Breast epithelium (tissue), 4 donors: ENCODE measurements at places on chromosomes 16 and 17. TPM values are rescaled to one million over a fixed set of nuclear protein-coding genes. Genes with fewer than 3 reads are reported as not detected.

DNA sequence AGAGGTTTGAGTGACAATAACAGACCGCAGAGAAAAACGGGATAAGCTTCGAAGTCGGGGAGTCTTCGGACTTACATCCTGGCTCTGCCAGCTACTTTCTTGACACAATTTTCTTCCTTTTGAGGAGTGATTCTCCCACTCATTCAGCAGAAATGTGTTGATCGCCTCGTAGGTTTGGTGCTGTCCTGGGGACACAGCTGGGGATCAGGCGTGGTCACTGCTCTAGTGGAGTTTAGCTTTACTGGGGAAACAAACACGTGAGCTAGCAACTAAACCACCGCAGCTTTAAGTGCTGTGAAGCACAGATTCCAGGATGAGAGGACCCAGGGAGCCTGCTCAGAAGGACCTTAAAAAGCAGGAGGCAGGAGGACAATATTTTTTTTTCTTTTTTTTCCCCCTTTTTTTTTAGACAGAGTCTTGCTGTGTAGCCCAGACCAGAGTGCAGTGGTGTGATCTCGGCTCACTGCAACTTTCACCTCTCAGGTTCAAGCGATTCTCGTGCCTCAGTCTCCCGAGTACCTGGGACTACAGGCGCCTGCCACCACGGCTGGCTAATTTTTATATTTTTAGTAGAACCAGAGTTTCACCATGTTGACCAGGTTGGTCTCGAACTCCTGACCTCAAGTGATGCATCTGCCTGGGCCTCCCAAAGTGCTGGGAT lies 858 bp downstream of the NUBP1 start:
- no peaks in the 10 kb centered on the region for H3K27me3 ChIP-seq
- H3K4me3 ChIP-seq: peak overlapping the region; percentile 57
- H3K4me1 ChIP-seq: no peaks in the 10 kb centered on the region
- peak; percentile 25 for DNase-seq

GRCh38 chr17:44095647-44096496 lies 25.3 kb downstream of the G6PC3 start:
- H3K4me3 ChIP-seq: peak overlapping the region; percentile 24
- peak overlapping the region; percentile 89 for H3K27ac ChIP-seq
- H3K4me1 ChIP-seq: peaks cover 16% of the 10 kb centered on the region
- no peak for DNase-seq

GRCh38 chr17:73107191-73107590 lies 14.7 kb upstream of the SLC39A11 start:
- H3K4me3 ChIP-seq: no peak overlapping the region
- H3K4me1 ChIP-seq: no peaks in the 10 kb centered on the region
- no peaks in the 10 kb centered on the region for H3K36me3 ChIP-seq
- no peaks in the 10 kb centered on the region for H3K27me3 ChIP-seq

GRCh38 chr16:55091213-55091870 lies 160.7 kb downstream of the IRX5 start:
- DNase-seq: no peak
- H3K27ac ChIP-seq: no peak overlapping the region
- H3K4me1 ChIP-seq: no peaks in the 10 kb centered on the region
- no peak overlapping the region for H3K4me3 ChIP-seq
- H3K27me3 ChIP-seq: no peaks in the 10 kb centered on the region

DNA sequence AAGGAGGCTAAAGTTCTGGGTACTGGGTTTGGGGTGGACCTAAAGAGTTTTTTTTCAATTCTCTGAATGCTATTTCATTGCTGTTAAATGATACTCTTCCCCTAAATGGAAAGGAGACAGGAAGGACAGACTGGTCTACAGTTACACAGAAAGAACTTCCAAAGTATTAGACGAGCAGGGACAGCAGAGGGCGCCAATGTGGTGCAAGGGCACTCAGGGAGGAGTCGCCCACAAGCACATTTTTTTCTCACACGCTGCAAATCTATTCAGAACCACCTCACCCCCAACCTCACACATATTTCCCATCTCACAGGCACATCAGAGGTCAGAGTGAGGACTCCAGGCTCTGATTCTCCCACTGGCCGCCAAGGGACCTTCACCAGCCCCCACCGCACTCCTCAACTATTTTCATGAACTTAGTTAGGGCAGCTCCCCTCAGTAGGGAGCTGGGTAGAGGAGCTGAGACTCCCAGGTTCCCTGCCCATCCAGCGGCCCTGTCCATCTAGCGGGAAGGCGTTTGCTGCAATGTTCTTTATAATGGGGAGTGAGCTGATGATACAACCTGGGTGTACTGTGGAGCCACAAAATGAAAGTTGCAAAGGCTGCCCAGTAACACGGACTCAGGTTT lies 6.8 kb upstream of the CA4 start:
- no peak overlapping the region for H3K4me3 ChIP-seq
- peak; percentile 78 for DNase-seq
- no peak overlapping the region for H3K27ac ChIP-seq

DNA sequence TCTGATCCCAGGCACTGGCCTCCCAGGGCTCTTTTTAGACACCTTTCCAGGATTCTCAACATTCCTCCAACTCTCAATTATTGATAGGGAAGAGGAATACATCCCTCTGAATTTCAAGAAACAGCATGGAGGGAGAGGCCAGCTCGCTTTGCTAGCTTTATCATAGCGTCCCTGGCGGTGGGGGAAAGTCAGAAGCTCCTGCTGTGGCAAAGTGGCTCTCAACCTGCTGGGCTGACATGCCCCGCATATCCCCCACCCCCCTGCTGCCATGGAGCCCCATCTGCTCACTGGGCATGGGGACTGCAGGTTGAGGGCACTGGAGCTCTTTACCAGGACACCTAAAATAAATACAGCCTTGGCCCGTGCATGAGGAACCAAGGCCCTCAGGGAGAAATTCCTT lies 140.3 kb downstream of the SLC39A11 start:
- H3K36me3 ChIP-seq: no peaks in the 10 kb centered on the region
- no peaks in the 10 kb centered on the region for H3K4me1 ChIP-seq
- H3K27me3 ChIP-seq: no peaks in the 10 kb centered on the region
- no peak overlapping the region for H3K27ac ChIP-seq
- H3K4me3 ChIP-seq: no peak overlapping the region

Gene NCOR1
- total RNA-seq: 229 TPM
